Upper lobe of left lung (tissue), 6 donors: ENCODE measurements at places on chromosomes 2 and 18.

GRCh38 chr18:74972354-74972753, 236.6 kb downstream of the PTGR3 start:
- DNase-seq, result no peak

GRCh38 chr2:62352031-62352430, 154.0 kb downstream of the TMEM17 start:
- no peak for DNase-seq

DNA sequence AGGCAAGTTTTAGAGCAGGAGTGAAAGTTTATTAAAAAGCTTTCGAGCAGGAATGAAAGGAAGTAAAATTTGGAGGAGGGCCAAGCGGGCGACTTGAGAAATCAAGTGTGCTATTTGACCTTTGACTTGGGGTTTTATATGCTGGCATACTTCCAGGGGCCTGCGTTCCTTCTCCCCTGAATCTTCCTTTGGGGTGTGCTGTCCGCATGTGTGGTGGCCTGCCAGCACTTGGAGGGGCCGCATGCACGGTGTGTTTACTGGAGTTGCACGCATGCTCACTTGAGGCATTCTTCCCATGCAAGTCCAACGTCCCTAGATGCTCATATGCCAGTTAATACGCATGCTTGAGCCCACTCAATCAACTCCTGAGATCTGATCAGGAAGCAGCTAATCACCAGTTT, 78.3 kb upstream of the MAP4K4 start:
- DNase-seq, result peak; percentile 62

DNA sequence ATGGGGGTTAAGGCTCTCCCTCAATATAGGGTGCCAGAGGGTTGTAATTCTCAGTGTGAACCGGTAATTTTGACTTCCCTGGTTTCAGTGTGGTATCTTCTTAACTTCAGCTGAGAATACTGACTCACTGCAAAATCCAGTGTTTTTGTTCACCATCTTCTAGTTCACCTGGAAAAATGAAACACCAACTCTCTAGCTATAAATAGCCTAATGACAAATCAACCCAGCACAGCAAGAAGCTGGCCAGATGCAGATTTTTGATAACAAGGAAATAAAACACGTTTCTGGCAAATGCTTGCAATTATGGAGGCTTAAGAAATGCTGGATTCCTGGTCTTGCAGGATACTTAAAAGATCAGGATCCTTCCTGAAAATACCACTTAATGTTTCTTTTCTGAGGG, 192.3 kb downstream of the CLIP4 start:
- DNase-seq, result no peak

- DNase-seq, result no peak
Observed at GRCh38 chr18:72849671-72850070, 18.1 kb downstream of the NETO1 start.

GRCh38 chr2:33289961-33290360, 186.5 kb upstream of the RASGRP3 start:
- no peak for DNase-seq
